HT-29 (cell line): ENCODE measurements at places on chromosomes 7 and 10.

DNA sequence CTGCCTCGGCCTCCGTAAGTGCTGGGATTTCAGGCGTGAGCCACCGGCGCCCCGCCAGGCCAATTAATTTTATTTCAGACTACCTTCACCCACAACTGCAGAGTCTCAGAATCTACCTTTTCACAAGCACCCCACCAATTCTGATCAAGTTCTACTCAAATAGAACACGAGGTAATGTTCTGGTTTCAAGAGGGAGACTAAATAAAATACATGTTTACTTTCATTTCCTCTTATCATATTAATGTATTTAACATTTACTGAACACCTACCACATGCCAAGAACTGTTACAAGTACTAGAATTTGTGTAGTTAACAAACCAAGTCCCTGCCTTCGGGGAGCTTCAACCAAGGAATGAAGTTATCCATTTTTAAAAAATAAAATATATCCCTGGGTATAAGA is 25.5 kb upstream of the RGS10 start:
- DNase-seq: no peak

GRCh38 chr10:90328896-90329295 is 528.9 kb downstream of the HTR7 start:
- no peak for DNase-seq

DNA sequence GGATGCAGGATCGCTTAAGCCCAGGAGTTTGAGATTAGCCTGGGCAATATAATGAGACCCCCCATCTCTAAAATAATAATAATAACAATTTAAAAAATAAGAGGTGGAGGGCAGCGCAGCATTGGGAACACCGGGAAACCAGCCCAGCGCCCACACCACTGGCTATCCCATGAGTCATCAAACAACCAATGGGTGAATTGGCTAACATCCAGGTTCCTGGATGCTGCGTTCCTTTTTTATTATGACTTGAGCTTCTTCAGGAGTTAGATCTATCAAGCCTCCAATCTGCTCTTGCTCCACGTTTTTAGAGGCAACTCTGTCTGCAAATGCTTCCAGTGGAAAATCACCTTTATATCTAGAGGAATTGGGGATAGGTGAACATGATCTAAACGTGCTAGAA is 10.0 kb upstream of the LRRC4 start:
- peak; percentile 75 for DNase-seq

DNA sequence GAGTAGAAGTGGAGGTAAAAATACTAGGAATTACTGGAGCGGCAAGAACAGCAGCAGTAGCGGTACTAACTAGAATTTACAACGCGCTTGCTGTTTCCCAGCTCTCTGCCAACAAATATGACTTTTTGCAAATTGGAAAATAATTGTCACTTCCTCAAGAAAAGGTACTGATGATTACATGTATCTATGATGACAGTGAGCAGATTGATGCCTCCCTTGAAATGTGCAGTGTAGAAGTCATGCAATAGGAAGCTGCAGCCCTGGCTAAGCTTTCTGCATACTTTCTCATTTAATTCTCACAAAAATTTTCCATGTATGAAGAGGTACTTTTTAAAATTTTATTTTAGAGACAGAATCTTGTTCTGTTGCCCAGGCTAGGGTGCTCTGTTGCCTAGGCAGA is 49.9 kb downstream of the ANK3 start:
- no peak for DNase-seq

DNA sequence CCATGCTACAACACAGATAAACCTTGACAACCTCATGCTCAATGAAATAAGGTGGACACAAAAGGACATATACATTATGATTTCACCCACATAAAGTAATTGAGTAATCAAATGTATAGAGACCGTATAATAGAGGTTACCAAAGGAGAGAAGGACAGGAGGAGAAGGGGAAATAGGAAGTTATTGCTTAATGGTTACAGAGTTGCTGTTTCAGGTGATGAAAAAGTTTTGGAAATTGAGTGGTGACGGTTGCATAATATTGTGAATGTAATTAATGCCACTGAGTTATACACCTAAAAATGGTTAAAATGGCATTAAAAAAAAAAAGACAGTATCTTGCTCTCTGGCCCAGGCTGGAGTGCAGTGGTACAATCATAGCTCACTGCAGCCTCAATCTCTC is 1.5 kb upstream of the OGDH start:
- no peak for DNase-seq

DNA sequence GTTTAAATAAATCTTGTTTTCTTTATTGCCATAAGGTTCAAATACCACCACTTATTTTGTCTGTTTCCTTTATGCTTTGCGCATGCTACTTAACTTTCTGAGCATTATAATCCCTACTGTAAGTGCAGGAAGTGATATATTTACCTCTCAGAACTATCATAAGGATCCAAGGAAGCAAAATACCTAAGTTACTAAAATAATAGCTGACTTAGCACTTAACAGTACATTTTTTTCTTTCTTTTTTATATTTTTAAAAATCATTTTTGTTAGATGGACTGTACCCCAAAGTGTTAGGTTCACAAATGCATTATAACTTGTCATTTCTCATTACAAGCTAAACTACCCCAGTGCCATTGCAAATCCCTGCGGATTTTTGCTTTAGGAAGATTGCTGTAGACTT is 663.8 kb downstream of the SUGCT start:
- DNase-seq: no peak

- DNase-seq: peak; percentile 83
These were observed 33.2 kb upstream of the MKRN1 start for GRCh38 chr7:140512317-140513000.

DNA sequence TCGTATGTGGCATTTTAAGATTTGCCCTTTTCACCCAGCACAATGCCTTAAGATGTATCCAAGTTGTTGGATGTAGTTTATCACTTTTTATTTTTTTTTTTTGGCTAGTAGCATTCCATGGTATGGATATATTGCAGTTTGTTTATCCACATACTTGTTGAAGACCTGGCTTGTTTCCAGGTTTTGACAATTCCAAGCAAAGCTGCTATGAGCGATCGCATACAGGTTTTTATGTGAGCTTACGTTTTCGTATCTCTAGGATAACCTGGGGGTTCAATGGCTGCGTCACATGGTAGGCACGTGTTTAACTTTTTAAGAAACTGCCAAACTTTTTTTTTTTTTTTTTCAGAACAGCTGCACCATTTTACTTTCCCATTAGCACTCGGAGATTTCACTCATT is 32.2 kb downstream of the BAIAP2L1 start:
- no peak for DNase-seq

- DNase-seq: no peak
These were observed 10.2 kb downstream of the PLEKHA8 start for GRCh38 chr7:30038196-30038980.

GRCh38 chr7:38452681-38453108 is 178.5 kb downstream of the AMPH start:
- DNase-seq: no peak

DNA sequence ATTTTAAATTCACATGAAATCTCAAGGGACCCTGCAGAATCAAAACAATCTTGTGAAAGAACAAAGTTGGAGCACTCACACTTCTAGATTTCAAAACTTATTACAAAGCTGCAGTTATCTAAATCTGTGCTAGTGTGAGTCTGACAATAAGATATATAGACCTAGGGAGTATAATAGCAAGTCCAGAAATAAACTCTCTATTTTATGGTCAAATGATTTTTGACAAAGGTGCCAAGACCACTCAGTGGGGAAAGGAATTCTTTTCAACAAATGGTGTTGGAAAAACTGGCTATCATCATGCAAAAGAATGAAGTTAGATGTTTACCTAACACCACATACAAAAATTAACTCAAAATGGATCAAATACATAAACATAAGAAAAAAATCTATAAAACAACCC is 68.2 kb downstream of the TFEC start:
- no peak for DNase-seq

GRCh38 chr7:28847681-28848080 is 110.4 kb downstream of the TRIL start:
- no peak for DNase-seq

- no peak for DNase-seq
These were observed 143.6 kb downstream of the AGMO start for GRCh38 chr7:15418264-15418663.

GRCh38 chr7:11548532-11548931 is 283.5 kb downstream of the THSD7A start:
- no peak for DNase-seq

DNA sequence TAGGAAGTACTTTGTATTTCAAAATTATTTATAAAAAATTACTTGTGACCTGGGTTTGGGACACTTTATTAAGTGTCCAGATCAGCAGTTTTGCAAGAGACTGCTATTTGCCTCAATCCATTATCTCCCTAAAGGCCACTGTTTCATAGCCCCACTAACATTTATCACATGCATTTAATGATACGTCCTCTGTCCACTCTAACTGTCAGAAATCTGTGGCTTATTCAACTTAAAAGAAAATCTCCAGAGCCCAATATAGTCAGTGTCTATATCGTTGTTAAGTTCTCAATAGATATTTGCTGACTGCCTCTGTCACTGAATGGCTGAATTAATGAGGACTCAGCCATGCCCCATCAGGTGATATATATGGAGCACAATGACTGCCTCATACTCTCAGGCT is 553.9 kb upstream of the POM121L12 start:
- no peak for DNase-seq

GRCh38 chr7:3955026-3955425 is 654.0 kb downstream of the SDK1 start:
- no peak for DNase-seq

DNA sequence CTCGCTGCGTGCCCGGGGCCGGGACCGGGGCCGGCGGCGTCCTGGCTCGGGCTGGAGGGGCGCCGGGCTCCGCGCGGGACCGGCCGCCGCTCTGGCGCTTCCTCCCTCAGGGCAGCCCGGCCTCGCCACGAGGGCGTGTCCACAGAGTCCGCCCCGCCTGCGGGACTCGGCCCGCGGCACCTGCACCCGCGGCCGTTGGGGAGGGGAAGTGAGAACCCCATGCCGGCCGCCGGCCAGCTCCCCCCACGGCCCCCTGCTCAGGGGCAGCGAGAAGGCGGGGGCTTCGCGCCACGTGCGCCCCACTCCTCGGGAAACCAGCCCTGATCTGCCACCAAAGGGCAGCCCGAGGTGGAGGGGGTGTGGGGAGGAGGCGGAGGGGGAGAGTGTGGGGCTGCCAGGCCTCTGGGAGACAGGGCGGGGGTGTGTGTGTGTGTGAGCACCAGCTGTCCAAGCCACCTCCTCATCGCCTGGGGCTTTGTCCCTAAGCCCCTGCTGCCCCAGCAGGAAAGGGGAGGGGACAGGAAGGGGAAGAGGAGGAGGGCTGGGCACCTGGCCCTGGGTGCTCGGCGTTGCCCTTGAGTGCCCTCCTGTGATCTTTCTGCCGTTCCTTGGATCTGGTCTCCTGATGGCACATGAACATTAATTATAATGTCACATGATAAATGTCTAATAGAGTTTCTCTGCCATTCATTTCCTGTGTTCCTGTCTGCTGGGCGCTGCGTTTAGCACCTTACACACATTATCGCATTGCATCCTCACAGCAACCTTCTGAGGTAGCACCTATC is at the start of gene PIK3AP1:
TSS of gene PIK3AP1 (minus strand) at position 93 of the 785 bp plus-strand sequence. CDS start 120 bp downstream, outside the sequence.
- peak; percentile 62 for DNase-seq

GRCh38 chr10:63388421-63389031 is 77.3 kb downstream of the JMJD1C start:
- peak; percentile 19 for DNase-seq

DNA sequence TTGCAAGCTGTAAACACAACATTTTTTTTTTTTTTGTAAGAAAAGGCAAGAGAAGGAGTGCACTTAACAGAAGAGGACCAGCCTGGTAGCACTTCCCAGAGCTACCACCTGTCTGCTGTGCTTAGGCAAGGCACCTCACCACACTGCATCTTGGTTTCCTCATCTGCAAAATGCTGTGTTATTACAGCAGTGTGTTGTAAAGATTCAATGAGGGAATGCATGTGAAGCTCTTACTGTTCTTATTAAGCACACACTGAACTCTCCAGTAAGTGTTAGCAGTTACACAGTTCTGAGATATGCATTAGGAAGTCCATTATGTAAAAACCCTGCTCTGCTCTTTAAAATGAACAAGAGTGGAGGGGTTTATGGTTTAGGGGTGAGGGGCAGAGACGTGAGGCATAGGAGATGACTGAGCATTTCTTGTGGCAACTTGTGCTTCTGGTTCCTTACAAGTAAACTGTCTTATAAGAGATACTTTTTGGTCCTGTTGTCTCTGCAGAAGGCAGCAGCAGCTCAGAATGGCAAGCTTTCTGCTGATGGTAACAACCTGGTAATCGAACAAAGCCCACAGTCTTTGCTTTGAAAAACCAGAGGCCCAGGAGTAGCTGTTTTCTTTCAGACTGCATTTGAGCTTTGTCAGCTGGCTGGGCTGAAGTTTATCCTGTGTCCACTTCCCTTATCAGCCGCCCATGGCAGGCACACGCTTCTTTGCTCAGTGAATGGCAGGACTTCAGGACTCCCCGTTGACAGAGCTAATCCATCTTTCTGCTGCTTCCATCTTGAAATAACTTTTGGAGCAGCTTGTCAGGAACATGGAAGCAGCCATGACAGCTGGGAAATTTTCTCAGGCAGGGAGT is 98.8 kb upstream of the BMPER start:
- DNase-seq: no peak

GRCh38 chr10:17737027-17737965 is 14.7 kb upstream of the TMEM236 start:
- DNase-seq: peak; percentile 35

DNA sequence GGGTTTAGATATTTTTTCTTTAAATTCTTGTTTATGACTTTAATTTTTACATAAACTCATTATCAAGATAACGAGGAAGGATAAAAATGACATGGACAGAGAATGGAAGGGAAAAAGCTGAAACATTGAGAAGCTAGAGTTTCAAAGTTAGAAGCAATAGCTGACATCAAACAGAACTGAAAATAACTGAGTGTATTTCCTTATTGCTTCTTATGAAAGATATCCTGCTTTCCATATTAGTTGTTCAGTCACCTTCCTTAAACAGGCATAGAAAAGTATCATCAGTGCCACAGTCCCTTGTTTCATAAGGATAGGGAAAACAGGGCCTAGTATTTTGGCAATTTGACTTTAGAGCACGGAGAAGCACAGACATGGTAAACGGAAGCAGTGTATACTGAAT is 460.5 kb upstream of the GHITM start:
- no peak for DNase-seq

DNA sequence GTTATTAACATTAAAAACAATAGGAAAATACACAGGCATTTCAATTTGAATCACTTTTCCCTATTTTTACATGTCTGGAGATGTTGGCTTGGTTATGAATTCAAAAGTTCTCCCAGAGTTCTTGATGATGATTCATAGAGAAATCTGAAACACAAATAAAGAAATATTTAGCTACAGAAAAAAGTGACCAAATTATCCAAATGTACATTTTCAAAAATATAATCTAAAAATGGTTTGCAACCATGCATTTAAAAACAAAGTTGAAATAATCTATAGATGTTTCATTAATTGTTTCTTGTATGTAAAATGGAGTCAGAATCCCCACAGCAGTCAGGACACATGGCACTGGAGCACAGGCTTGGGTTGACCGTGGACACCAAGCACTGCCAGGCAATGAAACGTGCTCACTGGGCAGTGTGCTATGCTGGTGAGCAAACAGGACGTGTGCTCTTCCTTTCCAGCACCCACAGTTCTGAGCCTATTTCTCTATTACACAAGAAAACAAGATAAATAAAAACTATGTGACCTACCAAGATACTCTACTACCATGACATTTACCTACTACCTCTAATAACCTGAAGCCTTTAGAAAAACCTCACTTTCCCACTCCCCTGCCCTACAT is 44.1 kb upstream of the PTPRN2 start:
- no peak for DNase-seq

- DNase-seq: peak; percentile 53
These were observed 974 bp downstream of the KIF11 start for GRCh38 chr10:92593619-92594588.

- DNase-seq: no peak
These were observed 30.8 kb downstream of the GATA3 start for GRCh38 chr10:8085251-8085650.
